ENCODE measurements at places on chromosomes 6 and 20.
A peak's percentile ranks its signal among the peaks of the same experiment; 100 is the strongest.

GRCh38 chr6:154604119-154604518 lies 93.6 kb upstream of the CNKSR3 start:
- no peak for DNase-seq

- peak; percentile 69 for DNase-seq
Observed at GRCh38 chr20:62136283-62137091, 6.7 kb downstream of the PSMA7 start.

DNA sequence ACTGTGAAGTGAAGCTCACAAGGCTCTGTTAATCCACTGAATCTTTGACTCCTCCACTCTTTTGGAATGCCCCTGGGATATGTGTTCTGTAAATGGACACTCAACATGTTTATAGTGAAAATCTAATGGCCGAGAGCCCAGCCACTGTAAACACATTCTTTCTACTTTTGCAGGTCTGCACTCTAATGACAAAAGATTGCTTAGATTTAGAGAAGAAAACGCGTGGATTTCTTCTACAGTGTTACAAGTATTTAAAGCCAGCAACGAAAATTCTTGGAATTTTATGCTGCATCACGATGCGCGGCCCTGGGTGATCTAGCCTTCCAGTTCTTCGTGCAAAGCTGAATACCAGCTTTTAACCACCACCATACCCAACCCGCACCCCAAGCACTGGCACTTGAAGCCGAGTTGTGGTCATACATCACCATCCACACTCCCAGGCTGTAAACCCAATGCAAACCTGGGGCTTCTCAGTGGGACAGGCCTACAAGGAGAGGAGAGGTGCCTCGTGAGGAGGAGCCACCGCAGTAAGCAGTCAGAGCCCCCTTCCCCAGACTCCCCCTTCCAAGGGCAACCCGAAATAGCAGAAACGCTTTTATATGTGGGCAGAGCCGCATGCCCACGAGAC lies 3.7 kb upstream of the FOXO3 start:
- no peak for DNase-seq

GRCh38 chr6:25169553-25169952 lies 109.6 kb upstream of the CARMIL1 start:
- DNase-seq, result no peak

GRCh38 chr6:54320871-54321270 lies 12.6 kb downstream of the TINAG start:
- DNase-seq, result no peak
